ENCODE measurements at places on chromosomes 6 and 20. TPM values are rescaled to one million over a fixed set of nuclear protein-coding genes. Genes with fewer than 3 reads are reported as not detected.

DNA sequence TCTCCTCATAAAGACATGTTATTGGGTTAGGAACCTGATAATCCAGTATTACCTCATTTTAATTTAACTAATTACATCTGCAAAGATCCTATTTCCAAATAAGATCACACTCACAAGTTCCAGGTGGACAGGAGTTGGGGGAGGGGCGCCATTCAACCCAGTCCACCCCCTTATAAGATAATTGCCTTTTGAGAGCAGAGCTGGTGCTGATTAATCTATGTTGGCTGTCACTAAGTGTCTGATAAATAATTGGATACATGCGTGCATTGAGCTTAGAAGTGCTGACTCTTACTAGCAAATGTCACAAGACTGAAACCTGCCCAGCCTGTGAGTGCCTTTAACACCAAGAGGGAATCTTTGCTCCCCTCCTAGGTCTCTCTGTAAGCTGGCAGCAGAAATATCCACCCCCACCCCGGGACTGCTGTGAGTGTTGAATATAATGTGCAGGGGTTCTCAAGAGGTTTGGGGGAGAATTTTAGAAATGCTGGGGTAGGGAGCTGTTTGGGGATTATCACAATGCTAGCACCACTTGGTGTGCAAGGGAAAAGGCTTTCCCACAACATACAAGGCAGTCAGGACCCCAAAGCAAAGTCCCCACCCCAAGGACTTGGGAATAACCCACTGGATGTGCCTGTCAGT is 87.5 kb downstream of the ANKRD60 start:
- DNase-seq, result no peak

LRFN2 gene
- polyA plus RNA-seq, result 1.4 TPM

CPXM1 gene
- 238 TPM for polyA plus RNA-seq

DNA sequence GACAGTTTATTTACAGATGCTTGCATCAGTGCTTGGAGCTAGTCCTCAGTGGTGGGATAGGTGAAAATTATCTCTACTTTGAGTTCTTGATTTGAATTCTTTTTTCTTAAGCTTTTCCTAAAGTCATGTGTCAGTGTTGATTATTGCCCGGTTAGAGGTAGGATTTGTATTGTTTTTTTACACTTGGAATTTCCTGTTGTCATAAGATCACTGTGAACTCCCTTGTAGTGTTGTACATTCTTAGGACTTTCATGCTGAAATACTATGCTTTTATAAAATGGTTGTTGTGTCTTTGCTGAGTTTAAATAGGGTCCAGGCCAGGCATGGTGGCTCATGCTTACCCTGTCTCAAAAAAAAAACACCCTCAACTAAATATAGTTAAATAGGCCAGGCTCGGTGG is 20.3 kb downstream of the ASXL1 start:
- DNase-seq, result no peak

TREM2 gene
- 0.55 TPM for polyA plus RNA-seq

Data from left renal cortex interstitium (tissue), 4 donors.